ENCODE measurements at places on chromosomes 5 and 9. TPM values are rescaled to one million over a fixed set of nuclear protein-coding genes. Genes with fewer than 3 reads are reported as not detected.

- ATAC-seq = no peak
Measured at GRCh38 chr5:126938466-126938865, 91.9 kb downstream of the MARCHF3 start.

ARSI gene
- total RNA-seq = 0.49 TPM

SMIM33 gene
- total RNA-seq = 0.17 TPM

IFNK gene
- total RNA-seq = 0.43 TPM

- ATAC-seq = no peak
Measured at GRCh38 chr9:89606049-89606623, 1.3 kb downstream of the GADD45G start.

ADCY2 gene
- total RNA-seq = 7.5 TPM
